DMS 273 treated with DMSO at 0.1 percent for 48 hours (cell line): ENCODE measurements at places on chromosomes 2 and 18.

DNA sequence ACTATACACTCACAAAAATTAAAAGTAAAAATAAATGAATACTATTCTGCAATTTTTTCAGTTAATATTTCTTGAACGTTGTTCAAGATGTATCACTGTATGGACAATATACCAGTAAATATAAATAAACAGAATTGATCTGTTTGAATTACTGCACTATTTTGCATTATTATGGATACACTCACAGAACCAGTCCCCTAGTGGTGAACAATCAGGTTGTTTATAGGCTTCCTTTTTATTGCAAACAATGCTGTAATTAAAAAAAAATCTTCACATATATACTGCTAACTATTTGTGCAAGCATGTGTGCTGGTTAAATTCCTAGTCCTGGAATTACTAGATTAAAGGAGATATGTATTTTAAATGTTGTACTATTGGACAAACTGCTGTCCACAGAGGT lies 306.0 kb downstream of the FBXO15 start:
- no peak for DNase-seq

DNA sequence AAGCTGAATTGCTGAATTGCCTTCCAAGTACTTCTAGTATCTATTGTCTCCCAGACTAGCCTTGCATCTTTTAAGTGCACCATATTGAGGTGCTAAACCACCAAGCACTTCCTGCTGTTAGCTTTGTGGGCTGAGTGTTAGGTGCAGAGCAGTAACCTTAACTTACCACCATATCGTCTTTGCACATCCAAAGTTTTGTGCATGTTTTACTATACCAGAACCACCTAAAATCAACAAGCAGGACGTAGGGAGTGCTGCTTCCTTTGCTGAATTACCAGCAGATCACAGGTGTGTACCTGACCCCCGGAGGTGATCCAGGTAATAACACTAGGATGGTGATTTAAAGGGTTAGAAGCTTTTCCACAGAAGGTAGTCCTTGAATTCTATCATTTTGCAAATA lies 359.9 kb upstream of the HNRNPA3 start:
- no peak for DNase-seq

DNA sequence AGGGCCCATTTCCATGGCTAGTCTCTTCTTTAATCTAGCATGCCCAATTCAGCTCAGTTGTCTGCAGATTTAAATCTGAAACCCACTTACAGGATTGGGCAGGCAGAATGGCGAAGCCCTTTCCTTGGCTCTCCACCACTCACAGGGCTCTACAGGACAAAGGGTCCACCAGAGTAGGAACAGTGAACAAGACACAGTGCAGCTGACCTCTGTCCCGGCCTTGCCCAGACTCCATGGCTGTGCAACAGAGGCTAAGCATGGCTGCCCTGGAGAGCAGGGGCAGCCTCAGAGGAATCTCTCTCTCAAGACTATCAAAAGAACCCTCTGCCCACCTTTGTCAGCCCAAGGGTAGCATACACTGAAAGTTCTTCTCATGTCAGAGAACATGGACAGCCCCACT lies 9.7 kb upstream of the ATP6V1B1 start:
- DNase-seq, result no peak

- DNase-seq, result no peak
Measured at GRCh38 chr2:236109061-236109460, 59.1 kb downstream of the GBX2 start.

DNA sequence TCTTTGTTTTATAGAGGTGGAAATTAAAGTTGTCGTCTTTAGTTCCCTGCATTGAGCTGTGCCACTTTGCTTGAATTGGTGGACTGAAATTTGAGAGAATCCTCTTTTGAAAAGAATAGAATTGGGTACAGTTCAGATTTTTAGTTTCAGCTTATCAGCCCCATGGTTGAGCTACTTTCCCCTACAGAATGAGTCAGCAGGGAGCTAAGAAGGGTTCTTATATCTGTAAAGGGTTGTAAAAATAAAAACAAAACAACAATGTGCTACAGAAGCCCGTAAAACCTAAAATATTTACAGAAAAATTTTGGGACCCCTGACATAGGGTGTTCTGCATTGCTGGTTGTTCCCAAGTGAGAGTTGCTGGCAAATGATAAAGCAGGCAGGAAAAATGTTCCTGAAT lies 12.6 kb downstream of the SLC20A1 start:
- DNase-seq, result no peak

GRCh38 chr2:11810237-11810977 lies 64.0 kb downstream of the LPIN1 start:
- no peak for DNase-seq

- no peak for DNase-seq
Measured at GRCh38 chr2:219434718-219435525, at the start of gene SPEG. Gene SPEG, plus strand, starts transcription at chr2:219434843. Its CDS starts 135 bp downstream, at chr2:219434978.

DNA sequence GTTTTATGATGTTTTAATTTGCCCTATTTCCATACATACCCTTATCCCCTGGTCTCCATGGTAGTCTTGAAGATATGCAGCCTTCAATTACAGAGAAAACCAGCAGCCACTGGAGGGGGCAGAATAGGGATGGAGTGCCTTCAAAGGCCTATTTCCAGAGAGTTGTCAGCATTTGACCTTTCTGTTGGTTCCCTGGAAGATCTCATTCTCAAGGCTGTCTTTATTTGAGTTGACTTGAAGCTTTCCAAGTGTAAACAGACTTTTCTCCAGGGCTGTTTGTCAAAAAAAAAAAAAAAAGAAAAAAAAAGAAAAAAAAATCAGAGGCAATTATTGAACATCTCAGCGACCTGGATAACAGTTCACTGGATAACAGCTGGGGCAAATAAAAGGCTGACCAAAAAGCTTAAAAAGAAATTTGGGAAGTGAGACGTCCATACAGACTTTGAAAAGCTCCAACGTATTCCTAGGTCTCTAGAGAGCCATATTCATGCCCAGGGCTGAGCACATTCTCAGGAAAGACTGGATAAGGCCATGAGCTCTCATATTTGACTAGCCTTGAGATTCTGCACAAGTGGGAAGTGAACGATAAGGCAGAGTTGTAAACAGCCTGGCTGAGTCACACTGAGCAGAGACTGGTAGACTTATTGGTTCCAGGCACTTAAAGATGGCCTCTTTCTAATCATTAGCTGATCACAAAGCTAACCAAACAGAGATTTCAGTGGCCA lies 126.6 kb downstream of the VAPA start:
- DNase-seq, result no peak

DNA sequence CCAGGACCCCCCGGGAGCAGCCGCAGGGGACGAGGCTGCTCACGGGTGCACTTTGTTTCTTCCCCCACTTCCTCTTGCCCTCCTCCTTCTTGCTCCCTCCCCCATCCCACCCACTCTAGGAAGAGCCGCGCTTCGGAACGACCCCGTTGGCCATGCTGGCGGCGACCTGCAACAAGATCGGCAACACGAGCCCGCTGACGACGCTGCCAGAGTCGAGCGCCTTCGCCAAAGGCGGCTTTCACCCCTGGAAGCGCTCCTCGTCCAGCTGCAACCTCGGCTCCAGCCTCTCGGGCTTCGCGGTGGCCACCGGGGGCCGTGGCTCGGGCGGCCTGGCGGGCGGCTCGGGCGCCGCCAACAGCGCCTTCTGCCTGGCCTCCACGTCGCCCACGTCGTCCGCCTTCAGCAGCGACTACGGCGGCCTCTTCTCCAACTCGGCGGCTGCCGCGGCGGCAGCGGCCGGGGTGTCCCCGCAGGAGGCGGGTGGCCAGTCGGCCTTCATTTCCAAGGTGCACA lies 1.3 kb downstream of the SP9 start:
- DNase-seq, result no peak

DNA sequence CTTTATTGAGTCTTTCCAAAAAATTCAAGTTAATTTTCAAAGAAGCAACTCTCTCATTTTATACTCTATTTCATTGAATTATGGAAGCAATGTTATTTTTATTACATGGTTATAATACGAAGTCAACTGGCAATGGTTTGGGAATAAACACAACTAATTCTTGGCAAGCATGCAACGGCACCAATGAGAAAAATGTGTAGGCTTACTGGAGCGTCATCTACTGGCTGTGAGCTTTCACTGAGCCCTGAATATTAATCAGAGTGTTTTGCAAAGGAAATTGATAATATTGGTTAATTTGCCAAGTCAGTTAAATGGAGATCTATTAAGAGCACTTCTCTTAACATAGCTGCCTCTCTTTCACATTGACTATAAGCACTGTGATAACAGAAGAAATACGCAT lies 163.9 kb downstream of the IKZF2 start:
- no peak for DNase-seq

DNA sequence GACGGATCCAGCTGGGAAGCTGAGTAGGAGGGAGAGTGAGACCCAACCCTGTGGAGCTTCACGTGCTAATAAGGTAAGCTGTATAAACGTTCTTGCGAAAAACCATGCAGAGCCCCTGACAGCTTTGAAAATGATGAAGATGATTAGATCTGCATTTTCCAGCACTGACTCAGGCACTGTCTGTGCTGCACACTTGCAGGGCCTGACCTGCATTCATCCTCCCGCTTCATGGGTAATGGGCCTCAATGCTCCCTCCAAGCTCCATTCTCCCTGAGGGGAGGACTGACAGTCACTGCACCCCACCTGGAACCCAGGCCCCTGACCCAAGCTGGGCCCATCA lies 205.4 kb downstream of the TMEM163 start:
- no peak for DNase-seq

DNA sequence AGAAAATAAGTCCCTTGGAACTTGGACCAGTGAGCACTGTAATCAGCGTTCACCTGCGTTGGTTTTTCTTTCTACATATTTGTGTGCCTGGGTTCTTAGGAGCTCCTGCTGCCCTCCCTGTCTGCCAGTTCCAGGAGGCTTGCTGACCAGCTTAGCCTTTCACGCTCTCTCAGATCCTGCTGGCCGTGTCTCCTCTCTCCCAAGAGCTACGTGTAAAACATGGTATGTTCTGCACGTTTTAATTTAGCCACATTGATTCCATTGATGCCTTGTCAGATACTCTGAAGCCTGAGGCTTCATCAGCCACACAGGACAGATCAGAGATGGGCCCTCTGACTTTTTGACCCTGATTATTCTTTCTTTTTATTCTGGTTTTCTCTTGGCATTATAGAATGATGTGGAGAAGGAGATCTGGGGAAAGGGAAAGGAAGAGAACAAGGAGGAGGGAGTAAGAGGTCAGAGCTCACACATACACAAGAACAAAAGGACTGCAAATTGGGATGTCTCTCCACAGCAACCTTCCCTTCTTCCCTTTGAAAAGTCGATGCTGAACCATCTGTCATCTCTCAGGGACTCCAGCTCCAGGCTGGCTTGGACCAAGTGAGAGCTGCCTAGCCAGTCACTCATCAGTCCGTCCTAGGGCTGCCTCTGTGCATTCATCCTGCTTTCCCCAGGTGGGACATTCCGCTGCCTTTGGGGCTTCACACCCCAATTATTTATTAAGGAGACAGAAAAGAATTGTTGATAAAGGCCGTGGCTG lies 152.8 kb downstream of the PIK3C3 start:
- no peak for DNase-seq

- DNase-seq, result no peak
Measured at GRCh38 chr18:62665188-62665587, 50.2 kb upstream of the PHLPP1 start.

DNA sequence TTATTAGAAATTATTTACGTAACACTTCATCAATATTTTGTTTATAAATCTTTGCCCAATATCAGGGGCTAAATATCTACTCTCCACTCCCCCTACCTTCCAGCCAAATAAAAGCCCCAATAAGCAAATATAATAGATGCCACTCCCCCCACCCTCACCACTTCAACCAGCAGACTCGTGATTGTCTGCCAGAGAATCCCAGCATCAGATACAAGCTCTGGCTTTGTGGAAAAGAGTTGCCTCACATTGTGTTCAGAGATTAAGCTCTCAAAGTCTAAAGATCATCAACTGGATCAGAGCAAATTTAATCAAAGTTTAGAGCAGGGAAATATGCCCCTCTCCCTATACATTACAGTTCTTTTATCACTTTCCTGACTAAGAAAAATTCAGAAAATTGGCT lies 39.5 kb downstream of the AOX1 start:
- DNase-seq, result no peak

DNA sequence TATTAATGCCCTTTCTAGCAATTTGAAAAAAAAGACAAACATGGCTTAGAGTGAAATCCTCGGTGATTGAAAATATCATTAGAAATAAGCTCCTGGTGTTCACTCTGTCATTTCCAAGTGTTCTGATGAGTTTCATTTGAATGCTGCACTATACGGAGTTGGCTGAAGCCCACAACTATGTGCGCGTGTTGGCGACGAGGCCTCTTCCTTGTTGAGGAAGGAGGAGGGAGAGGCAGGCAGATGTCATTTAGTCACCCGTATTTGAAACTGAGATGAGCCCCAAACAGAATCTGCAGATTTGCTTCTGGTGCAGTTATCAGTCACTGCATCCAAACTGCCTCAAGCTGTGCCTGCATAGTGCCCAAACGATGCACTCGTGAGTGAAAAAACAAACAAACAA lies 23.5 kb upstream of the SKOR2 start:
- no peak for DNase-seq

DNA sequence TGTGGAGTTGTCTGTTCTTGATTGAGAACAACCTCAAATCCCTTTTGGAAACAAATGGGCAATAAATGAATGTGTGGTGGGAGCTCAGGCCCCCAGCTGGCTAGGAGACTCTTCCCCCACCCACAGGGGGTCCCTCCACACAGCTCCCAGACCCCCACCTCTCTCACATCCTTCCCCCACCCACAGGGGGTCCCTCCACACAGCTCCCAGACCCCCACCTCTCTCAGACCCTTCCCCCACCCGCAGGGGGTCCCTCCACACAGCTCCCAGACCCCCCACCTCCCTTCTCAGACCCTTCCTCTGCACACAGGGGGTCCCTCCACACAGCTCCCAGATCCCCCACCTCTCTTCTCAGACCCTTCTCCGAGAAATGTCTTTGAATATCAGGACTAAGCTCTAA lies 79.0 kb upstream of the CTDP1 start:
- no peak for DNase-seq

- DNase-seq, result no peak
Measured at GRCh38 chr2:36452260-36452659, 96.7 kb downstream of the CRIM1 start.

DNA sequence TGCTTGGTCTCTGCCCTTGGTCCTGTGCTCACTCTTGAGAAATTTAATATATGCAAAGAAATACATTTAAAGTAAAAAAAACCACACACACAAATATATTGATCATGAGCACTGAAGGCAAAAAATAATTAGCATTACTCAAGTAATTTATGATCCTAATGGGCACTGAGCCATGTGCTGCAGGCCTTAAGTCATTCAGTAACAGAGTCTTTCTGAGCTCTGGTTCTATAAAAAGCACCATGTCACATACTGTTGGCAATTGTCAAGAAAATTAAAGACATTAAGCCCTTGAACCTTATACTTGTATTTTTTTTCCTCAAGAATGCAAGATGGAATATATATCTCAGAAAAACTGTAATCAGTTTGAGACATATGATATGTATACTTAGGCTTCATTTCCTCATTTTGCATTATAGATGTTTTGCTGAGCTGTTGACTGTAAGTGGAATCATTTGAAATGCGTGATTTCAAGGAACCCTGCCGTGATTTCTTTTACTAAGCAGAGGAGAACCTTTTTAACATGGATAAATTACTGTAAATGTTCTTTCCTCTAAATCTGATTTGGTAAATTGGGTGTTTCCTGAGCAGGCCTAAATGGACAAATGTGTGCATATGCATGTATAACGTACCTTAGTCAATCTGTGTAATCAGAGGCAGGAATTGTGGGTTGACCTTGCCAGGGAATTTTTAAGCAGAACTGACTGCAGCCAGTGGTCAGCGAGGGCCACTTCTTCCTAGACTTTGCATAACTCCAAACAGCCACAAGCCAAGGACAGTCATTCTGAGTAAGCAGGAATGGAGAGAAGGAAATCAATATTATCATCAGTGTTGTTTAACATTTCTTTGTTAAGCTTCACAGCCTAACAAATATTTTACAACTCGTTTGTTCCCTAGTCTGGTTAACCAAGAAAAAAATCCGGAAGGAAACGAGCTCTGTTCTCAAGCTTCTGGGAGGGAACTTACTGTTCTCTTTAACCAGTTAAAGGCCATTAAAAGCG lies 191.5 kb upstream of the ATP5MC3 start:
- no peak for DNase-seq
